ENCODE measurements at places on chromosomes 4 and X.

- no peak for DNase-seq
These were observed 26.5 kb downstream of the HAND2 start for GRCh38 chr4:173503330-173504180.

DNA sequence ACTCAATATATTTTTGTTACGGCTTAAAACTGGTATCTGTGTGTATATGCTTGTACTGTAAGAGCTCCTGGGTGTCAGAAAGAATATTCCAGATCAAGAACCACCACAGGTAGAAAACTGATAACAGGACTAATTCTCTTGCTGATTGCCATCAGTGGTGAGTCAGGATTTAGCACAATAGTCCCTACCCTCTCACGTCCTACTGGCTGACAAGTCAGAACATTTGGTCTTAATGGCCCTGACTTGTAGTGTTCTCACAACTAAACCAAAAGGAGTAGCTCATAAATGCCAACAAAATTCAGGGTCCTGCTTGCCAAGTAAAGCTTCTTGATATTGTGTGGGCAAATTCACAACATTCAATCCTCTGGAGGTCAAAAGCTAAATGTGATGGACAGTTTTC is 105.2 kb upstream of the MAB21L2 start:
- DNase-seq, result no peak

- no peak for DNase-seq
These were observed 4.8 kb upstream of the NKAP start for GRCh38 chrX:119948381-119948780.

DNA sequence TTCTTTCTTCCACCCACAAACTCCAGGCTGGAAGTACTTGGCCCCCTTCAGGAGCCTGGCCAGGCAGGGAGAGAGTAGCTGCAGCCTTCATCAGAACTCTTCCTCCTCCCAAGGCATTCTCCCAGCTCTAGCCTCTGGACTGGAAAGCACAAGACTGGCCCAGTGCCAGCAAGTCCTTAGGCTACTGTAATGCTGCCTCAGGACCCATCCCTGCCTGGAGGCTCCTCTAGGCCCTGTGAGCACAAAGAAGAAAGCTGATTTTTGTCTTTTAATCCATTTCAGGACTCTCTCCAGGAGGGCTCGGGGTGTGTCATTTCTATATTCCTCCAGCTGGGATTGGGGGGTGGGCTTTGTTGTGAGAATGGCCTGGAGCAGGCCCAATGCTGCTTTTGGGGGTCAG is 10.8 kb downstream of the AWAT2 start:
- DNase-seq, result no peak

DNA sequence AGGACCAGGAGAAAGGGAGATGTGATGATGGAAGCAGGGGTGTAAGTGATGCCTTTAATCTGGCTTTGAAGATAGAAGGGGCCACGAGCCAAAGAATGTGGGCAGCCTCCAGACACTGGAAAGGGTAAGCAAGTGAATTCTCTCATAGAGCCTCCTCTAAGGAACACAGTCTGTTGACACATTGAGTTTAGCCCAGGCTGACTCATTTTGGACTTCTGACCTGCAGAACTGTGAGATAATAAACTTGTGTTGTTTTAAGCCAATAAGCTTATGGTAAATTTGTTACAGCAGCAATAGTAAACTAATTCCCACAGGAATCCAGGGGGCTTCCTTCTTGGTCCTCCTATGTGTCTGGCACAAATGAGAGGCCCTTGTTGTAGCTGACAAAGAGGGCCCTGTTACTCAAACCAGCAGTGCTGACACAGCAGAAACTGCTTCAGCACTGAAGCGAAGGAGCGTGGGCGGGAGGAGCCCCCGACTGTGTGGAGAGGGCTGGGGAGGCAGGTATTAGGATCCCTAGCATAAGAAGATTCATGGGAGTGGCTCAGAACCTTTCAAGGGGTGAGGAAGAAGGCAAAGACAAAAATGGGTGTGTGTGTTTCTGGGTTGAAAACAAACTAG is 268.7 kb downstream of the NR3C2 start:
- DNase-seq, result no peak

- no peak for DNase-seq
These were observed 89.7 kb downstream of the TMEM131L start for GRCh38 chr4:153555730-153556434.

GRCh38 chr4:678331-679103 is 4.2 kb downstream of the MYL5 start:
- DNase-seq, result no peak

DNA sequence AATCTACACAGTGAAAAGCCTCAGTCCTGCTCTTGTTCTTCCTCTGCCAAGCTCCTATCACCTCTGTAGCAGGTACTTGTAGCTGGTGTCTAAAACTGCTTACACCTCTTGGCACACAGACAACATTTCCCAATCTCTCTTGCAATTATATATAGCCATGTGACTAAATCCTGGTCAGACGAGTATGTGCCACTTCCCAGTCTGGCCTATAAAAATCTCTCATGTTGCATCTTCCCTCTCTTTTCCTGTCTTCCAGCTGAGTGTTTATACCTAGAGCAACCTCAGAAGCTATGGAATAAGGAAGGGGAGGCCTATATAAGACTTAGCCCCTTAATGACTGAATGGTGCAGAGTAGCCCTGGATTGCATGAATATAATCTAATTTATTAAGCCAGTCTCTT is 105.8 kb downstream of the RNF150 start:
- no peak for DNase-seq

DNA sequence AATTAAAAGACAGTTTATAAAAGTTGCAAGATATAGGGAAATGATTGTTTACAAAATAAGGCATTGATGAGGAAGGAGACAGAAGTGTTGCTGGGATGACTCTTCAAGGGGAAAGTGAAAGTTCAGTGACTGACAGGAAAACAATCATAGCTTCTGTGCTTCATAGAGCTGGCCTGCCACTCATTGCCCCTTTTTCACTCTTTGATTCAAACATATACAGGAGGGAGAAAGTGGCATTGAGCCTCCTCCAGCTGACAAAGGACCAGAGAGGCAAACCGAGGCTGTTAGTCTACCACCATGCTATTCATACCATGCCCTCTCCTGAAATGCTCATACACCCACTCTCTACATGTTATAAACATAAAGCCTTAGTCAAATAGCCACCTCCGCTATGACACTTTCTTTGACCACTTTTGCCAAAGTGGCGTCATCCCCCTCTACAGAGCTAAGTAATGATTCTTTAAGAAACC is 79.2 kb upstream of the ATOH1 start:
- DNase-seq, result no peak

DNA sequence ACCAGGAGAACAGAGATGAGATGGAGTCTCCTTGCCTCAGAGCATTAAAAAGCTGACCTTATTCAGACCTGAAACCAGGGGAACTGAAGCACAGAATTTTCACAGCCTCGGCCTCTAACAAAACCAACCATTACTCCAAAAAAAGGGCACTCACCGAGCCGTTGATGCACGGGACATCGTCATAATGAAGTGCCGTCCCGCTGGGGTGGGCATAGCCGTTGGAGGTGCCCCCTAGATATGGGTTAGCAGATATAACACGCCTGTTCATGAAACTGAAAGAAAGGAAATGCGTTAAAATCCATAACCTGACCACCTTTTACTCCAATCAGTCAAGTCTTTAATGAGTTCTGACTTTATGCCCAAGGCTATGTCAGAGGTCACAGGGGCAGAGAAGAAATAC is 153.6 kb downstream of the AFAP1 start:
- no peak for DNase-seq

DNA sequence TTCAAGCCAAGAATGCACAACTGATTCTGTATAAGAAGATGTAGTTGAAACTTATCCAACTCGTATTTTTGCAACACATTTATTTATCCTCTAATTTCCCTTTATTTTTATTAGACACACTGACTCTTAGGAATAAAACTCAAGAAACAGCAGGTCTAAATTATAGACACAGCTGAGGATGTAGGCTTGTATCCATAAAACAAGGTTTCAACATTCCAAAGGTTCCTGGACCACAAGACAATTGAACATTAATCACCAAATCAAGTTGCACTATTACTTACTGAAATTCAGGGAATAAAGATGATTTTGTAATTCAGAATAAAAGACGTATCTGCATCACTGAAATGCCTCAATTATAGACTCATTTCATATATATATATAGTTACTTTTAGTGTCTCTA is 683.5 kb upstream of the GRIA3 start:
- DNase-seq, result no peak

DNA sequence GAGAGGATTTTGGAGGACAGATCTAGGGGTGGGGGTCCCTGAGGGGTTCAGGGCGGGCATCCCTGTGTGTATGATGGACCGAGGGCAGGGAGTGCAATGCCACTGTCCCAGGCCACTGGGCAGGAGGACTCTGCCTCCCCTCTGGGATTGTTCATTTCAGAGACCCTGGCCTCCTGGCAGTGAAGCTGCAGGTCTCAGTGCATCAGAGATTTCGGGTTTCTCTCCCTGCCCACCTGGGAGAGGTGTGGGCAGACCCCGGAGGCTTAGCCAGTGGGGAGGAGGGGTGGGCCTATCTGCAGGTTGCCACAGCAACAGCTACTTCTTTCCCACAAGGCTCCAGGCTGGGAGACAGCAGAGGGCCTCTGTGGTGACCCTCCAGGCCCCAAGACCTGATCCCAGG is 80.1 kb upstream of the LRPAP1 start:
- DNase-seq, result no peak

DNA sequence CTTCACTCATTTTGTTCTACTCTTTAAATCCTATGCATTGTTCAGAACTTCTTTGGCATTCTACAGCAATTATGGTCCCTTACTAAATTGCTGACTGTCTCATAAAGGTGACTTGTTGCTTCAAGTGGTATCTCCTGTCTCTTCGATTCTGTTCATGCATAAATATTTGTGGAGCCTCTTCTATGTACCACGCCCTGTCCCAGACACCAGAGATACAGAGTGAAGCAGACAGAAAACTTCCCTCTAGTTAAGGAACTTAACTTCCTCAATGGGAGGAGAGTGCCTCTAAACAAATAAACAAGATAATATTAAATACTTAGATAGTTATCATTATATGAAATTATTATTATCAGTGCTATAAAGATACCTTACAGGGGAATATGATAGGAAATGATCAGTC is 235.7 kb downstream of the FRAS1 start:
- no peak for DNase-seq

DNA sequence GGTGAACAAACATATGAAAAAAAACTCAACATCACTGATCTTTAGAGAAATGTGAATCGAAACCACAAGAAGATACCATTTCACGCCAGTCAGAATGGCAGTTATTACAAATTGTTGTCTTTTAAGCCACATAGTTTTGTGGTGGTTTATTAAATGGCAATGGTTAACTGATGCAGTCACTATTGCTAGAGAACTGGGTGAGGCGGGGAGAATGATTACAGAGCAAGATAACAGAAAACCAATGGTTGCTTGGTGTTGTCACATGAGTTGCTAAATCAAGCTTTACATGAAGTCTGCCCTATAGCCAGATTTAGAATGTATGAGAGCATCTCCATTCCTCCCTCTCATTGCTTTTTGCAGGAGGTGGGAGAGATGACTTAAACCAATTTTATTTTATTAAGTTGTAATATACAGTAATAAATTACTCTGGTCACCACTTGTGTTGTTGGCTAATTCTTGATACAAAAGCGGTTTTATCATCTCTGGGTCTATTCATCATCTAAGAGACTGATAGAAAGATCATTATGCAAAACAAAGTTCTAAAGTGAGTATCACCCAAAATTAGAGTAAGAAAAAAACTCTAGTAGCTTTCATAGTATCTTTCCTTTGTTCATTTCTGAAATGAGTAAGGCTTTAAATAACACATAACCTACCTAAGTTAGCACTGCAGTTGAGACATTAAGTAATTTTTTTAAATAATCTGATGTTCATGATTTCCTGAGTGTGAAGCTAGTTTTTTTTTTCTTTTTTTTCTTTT is 859.5 kb downstream of the STIM2 start:
- no peak for DNase-seq

DNA sequence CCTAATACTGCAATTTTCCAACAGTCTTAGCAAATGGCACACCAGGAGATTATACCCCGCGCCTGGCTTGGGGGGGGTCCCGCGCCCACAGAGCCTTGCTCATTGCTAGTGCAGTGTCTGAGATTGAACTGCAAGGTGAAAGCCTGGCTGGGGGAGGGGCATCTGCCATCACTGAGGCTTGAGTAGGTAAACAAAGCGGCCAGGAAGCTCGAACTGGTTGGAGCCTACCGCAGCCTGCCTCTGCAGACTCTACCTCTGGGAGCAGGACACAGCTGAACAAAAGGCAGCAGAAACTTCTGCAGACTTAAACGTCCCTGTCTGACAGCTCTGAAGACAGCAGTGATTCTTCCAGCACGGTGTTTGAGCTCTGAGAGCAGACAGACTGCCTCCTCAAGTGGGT is 172.8 kb upstream of the NAP1L5 start:
- DNase-seq, result no peak

GRCh38 chrX:13201605-13202219 is 118.1 kb downstream of the ATXN3L start:
- no peak for DNase-seq

- DNase-seq, result no peak
These were observed 100.1 kb upstream of the VCX3B start for GRCh38 chrX:8364369-8365141.

DNA sequence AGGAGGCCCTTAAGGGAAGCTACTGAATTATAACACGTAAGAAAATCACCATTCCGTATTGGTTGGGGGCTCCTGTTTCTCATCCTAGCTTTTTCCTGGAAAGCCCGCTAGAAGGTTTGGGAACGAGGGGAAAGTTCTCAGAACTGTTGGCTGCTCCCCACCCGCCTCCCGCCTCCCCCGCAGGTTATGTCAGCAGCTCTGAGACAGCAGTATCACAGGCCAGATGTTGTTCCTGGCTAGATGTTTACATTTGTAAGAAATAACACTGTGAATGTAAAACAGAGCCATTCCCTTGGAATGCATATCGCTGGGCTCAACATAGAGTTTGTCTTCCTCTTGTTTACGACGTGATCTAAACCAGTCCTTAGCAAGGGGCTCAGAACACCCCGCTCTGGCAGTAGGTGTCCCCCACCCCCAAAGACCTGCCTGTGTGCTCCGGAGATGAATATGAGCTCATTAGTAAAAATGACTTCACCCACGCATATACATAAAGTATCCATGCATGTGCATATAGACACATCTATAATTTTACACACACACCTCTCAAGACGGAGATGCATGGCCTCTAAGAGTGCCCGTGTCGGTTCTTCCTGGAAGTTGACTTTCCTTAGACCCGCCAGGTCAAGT is 6.9 kb upstream of the MSANTD1 start:
- no peak for DNase-seq

GRCh38 chrX:150642423-150642822 is 50.8 kb upstream of the MTMR1 start:
- DNase-seq, result no peak

GRCh38 chr4:41991916-41992767 is 1.8 kb downstream of the SLC30A9 start:
- no peak for DNase-seq

DNA sequence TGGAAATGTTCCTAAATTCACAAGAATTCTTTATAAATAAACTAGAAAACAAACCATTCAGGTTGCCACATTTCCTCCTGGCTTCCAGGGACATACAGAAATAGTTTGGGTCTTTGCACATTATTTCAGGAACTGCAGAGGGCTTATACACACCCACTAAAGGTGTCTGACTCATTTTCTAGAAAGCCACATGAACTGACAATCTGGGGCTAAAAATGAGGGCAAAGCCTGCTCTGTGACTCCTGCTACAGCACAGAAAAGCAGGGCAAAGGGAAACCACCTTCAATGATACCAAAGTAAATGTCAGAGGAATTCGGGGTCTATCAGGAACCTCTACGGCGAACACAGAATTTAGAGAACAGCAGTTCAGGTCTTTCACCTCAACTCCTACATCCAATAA is 112.2 kb upstream of the MAP3K15 start:
- DNase-seq, result no peak

Data from stimulated activated CD4-positive, alpha-beta T cell treated with anti-CD3 and anti-CD28 coated beads, Interleukin-12 subunit alpha, Interleukin-12 subunit beta, amount 100 ng/mL, for 4 hours (primary cell).